ENCODE measurements at places on chromosomes 4 and X.

- DNase-seq = no peak
These were observed 368.1 kb upstream of the MAD2L1 start for GRCh38 chr4:120434756-120435155.

DNA sequence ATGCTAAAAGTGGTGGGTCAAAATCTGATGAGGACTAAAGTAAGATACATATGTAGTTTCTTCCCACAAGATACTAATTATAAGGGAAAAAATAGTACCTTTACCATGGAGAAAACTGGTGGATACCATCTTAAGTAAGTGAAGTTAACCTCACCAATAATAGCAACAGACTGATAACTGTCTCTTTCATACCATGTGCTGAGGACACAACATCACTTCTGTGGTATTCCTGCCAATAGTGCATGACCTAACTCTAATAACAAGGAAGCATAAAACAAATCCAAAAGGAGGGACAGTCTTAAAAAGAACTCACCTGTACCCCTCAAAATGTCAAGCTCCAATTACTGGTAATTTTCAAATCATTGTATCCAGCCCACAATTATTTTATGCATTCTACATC, 8.8 kb downstream of the UFSP2 start:
- no peak for DNase-seq

DNA sequence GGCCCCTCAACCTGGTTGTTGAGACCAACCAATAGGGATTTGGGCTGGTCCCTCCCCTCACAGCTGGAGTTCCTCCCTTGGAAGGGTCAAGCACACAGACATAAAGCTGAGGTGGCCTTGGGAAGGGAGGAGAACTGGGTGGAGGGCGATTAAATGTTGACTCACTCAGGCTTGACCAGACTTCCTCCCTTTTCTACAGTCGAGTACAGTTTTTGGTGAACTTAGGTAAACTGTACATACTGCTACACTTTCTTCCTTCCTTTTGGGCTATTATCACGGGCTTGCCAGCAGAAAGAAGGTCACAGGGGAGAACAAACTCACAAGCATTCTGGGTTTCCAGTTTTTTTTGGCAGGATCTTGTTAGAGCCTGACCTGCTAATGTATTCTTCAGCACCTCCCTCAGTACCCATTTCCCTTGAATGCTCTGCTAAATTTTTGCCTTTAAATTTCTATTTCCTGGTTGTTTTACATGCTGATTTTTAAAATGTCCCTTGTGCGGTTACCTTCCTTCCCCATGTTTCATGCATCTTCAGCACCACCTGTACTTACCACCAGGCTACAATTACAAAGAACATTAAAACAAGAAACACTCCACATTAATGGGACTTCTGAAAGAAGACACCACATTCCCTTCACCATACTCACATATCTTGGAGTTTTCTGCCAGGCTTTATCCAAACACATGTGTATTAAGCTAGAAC, 135.2 kb upstream of the RASGEF1B start:
- DNase-seq = no peak

- DNase-seq = no peak
These were observed 6.9 kb upstream of the STK32B start for GRCh38 chr4:5044341-5044740.

- DNase-seq = no peak
These were observed 487.4 kb upstream of the TENM3 start for GRCh38 chr4:181755846-181756245.

GRCh38 chr4:20752641-20753040, 52.4 kb downstream of the PACRGL start:
- no peak for DNase-seq

DNA sequence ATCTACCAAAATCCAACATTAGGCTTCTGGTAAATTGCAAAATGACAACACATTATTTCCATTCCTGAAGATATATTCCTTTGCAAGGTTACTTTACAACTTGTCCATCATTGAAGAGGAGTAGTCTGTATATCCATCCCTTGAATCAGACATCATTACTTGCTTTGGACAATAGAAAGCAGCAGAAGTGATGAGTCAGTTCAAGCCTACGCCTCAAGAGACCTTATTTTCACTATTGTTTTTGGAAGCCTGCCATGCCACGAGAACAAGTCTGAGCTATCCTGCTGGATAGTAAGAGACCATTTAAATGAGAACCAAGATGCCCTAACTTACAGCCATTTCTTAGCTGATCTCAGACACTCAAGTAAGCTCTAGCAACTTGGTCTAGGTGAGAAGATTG, 246.0 kb upstream of the HHIP start:
- DNase-seq = no peak

- DNase-seq = no peak
These were observed 19.7 kb upstream of the GPM6B start for GRCh38 chrX:13836575-13836974.

DNA sequence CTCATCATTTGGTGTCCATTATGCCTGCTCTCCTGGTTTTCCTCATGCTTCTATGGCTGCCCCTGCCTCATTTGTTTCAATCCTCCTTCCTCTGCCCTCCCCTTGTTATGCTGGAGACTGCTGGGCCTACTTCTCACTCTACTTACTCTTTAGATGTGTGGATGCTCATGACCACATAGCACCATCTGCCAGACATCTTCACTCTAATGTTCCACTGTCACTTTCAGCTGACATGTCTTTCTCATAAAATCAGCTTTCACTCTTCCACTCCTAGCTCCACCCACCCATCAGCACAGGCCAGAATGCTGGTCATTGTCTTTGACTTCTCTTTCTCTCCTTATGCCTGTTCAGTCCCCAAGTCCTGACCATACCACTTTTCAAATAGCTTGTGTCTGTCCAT, 86.8 kb downstream of the REPS2 start:
- no peak for DNase-seq

GRCh38 chr4:143186212-143186611, 1.5 kb downstream of the USP38 start:
- no peak for DNase-seq

DNA sequence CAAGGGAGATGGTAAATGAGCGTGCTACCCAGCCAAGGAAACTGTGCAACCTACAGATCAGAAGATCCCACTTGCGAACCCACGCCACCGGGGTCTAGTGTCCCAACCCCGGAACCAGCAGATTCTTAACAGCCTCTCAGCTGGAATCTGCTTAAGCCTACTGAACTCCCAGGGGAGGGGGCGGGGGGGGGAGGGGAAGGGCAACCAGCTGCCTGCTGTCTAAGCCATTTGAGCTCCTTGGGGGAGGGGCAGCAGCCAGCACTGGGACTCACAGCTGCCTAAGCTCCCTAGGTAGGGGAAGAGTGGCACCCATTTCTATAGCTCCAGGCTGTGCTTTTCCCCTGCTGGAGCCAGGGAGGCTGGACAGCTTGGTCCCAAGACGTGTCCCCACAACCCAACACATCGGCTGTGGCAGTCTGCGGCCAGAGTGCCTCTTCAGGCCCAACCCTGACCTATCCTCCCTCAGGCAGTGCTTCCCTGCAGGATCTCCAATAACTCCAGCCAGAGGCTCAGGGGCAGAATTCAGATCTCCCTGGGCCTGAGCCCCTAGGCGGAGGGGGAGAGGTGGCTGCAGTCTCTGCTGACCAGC, 289.2 kb downstream of the LDB2 start:
- peak; percentile 36 for DNase-seq

DNA sequence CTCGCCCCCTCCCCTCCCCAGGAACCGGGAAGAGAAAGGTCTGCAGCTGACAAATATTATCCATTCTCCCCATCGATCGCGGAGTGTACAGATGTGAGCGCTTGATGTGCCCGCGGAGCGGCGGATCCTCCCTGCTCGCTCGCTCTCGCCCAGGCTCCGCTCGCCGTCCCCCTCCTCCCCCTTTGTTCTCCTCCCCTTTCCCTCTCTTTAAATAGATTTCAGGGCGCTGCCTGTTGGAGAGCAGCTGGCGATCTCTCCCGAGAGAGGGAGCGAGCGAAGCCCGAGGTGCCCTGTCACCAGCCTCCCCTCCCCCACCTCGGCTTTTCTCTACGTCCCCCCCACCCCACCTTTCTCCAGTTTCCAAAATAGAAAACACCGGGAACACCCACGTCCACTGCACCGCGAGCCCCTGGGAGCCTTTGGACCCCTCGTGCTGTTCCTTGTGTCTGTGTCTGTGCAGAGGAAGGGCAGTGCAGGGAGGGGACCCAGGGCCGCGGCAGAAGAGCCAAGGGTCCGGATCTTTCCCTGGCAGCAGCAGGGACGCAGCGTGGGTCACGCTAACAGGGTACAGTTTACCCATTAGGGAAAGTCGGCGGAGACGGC, 56.6 kb upstream of the BCOR start:
- DNase-seq = no peak

DNA sequence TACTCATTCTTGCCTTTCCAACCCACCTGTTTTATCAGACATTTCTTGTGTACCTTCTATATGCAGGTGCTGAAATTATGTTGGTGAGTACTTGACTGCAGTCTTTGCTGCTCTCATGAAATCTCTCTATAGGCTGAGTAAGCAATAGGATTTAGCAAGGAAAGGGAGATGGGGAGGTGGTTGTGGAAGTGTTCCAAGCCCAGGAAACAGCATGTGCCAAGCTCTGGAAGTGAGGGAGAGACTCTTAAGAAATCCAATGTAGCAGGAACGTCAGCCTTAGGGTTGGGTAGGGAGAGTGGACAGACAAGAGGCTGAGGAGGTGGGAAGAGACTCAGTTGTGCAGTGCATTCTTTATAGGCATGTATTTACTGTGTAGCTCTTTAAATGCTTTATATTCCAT, 5.6 kb downstream of the SEPTIN11 start:
- DNase-seq = no peak

GRCh38 chr4:182807767-182808548, 109.2 kb downstream of the DCTD start:
- no peak for DNase-seq

- no peak for DNase-seq
These were observed 642.3 kb upstream of the BOD1L1 start for GRCh38 chr4:14269824-14270223.

GRCh38 chrX:19513383-19513782, 1.9 kb downstream of the MAP3K15 start:
- DNase-seq = no peak

GRCh38 chr4:140256335-140256734, 102.4 kb upstream of the MAML3 start:
- DNase-seq = no peak

DNA sequence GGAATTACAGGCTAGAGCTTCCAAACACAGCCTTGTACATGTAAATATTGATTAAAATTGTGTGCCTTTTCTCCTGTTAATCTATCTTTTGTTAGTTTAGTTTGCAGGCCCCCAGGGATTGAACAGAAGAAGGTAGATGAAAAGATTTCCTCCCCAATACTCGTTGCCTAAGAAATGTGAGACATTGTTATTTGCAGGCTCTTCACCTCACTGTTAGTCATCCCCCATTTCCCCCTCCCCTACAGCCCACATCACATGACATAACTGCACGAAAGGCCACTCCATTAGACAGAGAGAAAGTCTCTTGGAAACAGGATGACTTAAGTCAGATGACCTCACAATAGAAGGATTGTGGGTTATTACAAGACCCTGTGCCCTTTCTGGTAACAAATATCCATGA, 13.3 kb upstream of the MID1 start:
- no peak for DNase-seq

GRCh38 chrX:50469206-50469605, 1.4 kb downstream of the DGKK start:
- DNase-seq = no peak

- no peak for DNase-seq
These were observed 30.9 kb downstream of the CXorf58 start for GRCh38 chrX:23938690-23939089.
